ENCODE measurements at places on chromosomes 7 and 10.

DNA sequence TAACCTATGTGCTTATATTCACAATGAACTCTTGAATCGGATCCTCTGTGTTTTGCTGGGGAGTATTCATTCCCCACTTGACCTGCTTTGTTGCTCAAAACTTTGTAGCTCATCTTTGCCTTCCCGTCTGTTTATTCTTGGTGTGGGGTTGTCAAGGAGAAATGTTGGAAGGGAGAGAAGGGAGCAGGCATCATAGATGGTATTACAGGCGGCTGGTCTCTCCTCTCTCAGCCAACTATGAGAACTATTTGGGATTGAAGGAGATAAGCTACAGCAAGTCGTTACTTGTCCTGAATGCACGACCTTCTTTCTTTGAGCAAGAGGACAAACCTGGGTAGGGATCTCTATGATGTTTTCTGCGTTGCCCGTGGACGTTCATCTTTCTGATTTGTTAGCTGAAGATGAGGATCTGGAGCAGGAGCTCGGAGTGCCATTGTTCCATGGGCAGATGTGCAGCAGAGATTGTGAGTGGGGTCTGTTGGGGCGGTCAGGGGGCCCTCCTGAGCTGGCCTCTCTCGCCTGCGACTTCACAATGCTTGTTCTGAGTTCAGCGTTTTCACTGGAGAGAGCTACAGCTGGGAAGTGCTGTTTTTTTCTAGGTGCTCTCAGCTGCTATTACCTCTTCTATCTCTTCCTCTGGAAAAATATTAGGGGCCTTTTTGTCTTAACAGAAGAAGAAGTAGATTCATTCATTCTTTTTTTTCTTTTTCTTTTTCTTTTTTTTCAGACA, 126.9 kb upstream of the KLF6 start:
- DNase-seq: no peak

GRCh38 chr10:78948621-78949030, 120.1 kb upstream of the ZMIZ1 start:
- no peak for DNase-seq

GRCh38 chr7:47540387-47541350, 41.2 kb downstream of the TNS3 start:
- no peak for DNase-seq

DNA sequence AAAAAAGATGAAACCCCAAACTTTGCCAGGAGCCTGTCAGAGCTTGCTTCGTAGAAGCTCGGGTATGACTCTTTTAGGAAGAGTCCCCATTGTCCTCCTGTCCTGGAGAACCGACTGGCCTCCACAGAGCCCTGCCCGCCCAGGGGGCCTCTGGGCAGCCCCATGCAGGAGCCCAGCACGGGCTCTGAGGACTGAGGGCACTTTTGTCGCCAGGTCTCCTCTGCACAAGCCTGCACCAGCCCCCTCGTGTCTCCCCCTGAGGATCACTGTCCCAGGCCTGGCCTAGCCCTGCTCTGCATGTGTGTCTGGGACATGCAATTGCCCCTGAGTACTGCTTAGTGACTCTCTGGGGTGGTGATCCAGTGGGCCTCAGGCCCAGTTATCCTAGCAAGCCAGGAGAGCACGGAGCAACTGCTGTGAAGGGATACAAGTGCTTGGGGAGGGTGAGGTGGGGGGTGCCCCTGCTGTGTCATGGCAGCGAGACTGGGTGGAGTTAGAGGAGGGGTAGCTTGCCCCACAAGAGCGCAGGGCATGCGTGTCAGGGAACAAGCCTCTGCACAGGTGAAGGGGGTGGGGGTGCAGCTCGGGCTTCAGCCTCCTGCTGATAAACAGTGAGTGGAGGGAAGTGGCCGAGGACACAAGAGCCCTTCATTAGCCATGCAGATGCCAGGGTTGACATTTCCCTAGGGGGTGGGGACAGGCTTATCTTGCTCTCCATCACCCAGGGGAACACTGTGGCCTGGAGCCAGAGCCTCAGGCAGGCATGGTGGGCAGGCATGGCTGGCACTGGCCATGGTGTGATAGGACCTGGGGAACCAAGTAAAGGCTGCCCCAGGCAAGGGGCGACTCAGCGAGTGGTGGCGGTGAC, 143.4 kb downstream of the C10orf105 start:
- DNase-seq: no peak

GRCh38 chr7:102044984-102045673, 227.7 kb downstream of the CUX1 start:
- DNase-seq: peak; percentile 14

DNA sequence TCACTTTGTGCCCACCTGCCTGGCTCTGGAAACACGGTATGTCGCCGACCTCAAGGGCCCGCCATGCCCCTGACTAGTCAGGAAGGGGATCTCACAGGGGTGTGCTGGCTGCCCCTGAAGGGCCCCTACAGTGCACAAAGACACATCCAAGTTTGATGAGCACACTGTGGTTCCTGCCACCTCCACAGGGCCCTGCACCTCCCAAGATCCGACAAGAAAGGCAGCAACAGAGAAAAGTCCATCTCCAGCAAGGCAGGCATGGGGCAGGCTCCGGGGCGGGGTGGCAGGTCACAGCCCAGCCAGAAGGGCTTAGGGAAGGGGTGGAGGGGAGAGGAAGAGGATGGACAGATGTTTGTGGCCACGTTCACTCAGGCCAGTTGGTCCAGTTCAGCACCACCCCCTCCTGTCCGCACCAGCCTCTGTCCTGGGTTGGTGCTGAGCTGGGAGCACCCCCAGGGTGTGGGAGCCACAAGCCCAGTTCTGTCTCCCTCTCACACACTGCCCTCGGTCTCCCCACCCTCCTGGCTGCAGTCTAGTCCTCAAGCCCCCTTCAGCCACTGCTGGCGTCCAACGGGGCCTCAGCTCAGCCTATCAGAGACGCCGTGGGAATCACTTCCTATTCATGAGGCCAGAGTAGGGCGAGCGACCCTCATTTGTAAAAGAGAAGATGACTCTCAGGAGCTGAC, 11.5 kb downstream of the DRGX start:
- no peak for DNase-seq

DNA sequence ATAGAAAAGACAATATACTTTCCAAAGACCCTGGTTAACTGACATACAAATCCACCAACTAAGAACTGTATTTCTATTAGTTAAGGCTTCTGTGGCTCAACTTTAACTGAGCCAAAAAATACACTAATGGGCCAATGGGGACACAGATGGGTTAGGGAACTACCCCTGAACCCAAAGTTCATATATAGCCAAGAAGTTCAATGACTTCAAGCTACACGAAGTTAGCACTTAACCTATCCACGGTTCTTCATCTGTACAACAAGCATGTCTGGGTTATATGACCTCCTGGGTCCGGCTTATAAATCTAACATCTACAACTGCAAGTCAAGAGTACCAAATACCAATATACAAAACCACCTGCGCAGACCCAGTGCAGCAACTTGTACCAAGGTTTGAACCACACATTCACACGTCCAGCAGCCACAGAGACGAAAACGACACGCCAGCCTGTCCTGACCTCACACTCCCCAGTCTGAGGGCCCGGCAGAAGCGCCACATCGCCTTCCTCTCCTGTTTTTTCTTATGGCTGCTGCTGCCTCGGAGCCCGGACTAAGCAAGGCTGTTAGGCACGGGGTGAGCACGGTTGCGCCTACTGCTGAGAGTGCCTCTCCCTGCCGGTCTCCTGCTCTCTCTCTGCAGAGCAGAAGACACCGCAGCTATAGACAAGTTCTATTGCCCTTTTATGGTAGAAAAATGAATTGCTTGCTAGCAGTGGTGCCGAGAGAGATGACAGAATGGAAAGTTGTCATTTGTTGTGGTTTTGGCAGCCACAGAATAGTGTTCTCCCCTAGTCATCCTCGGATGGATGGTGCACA, 86.3 kb downstream of the RNF216 start:
- peak; percentile 56 for DNase-seq

DNA sequence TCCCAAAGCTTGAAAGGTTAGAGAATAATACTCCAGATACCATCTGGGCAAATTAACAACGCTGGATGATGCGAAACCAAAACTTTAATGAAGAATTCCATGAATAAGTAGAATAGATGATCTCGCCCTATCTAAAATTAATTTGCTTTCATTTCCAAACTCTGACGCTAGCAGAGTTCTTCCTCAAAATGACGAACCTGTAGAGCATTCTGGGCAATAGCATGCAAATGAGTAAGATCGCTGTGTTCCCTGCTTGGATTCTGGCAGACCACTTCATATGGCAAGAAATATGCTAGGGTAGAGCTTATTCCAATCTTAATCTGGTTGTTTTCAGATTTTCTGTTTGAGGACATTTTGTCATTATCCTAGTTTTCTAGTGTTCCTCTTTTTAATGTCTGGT, 36.1 kb upstream of the SMNDC1 start:
- no peak for DNase-seq

DNA sequence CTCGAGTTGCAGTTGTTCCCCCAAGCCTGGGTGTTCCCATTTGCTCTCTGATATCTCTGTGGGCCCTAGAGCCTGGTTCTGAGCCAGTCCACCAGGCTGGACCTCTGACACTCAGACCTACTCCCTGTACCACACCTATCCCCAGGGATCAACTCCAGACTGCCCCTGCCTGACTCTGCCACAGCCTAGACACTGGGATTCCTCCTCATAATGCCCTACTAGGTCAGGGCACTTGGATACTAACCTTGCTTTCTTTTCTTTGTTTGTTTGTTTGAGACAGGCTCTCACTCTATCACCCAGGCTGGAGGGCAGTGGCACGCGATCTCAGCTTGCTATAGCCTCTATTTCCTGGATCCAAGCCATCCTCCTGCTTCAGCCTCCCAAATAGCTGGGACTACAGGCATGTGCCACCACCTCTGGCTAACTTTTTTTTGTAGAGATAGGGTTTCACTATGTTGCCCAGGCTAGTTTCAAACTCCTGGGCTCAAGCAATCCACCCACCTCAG, 30.8 kb upstream of the PDCD4 start:
- no peak for DNase-seq

- DNase-seq: no peak
Observed at GRCh38 chr10:34791947-34792346, 23.1 kb downstream of the PARD3 start.

GRCh38 chr10:24904824-24905223, 47.6 kb downstream of the PRTFDC1 start:
- no peak for DNase-seq

GRCh38 chr10:105150259-105150880, 509.3 kb downstream of the SORCS3 start:
- DNase-seq: no peak

GRCh38 chr7:103120362-103120761, 28.5 kb downstream of the NAPEPLD start:
- DNase-seq: no peak

Measured in hypothalamus (tissue), 51 donors.